Myometrial cell (primary cell): ENCODE measurements at places on chromosomes 13 and 19. TPM values are rescaled to one million over a fixed set of nuclear protein-coding genes. Genes with fewer than 3 reads are reported as not detected.

The ZNF525 gene
- total RNA-seq = 0.86 and 0.89 TPM in 2 replicates

The ASPDH gene
- not detected in 2 replicates for total RNA-seq

The SKA3 gene
- 15.8 and 39.5 TPM in 2 replicates for total RNA-seq

The SLC25A41 gene
- not detected in 2 replicates for total RNA-seq

The PNMA8B gene
- 0.29 and 0.35 TPM in 2 replicates for total RNA-seq

The LACC1 gene
- 1.2 and 6.6 TPM in 2 replicates for total RNA-seq

The FBXO27 gene
- 7.8 and 8.4 TPM in 2 replicates for total RNA-seq

The CD70 gene
- total RNA-seq = not detected in 2 replicates

The ANKRD24 gene
- total RNA-seq = 0.18 and 0.58 TPM in 2 replicates

The LGALS14 gene
- not detected in 2 replicates for total RNA-seq

The IL4I1 gene
- total RNA-seq = not detected in 2 replicates

The ZNF846 gene
- 0.58 and 12.1 TPM in 2 replicates for total RNA-seq

The PTGIR gene
- 5.0 and 11.2 TPM in 2 replicates for total RNA-seq

The SYNGR4 gene
- not detected in 2 replicates for total RNA-seq

The LHB gene
- total RNA-seq = not detected in 2 replicates

The LPAR2 gene
- 2.3 and 2.7 TPM in 2 replicates for total RNA-seq

The SLITRK1 gene
- not detected in 2 replicates for total RNA-seq

The GPR183 gene
- 0.18 TPM in 1 of 2 replicates, not detected in the other for total RNA-seq

The SLC10A2 gene
- total RNA-seq = not detected in 2 replicates

The ACER1 gene
- not detected in 2 replicates for total RNA-seq

The PSG2 gene
- 0.29 TPM in 1 of 2 replicates, not detected in the other for total RNA-seq

The FAM174C gene
- total RNA-seq = 37.2 and 77.3 TPM in 2 replicates

The ARID3A gene
- 11.7 and 15.3 TPM in 2 replicates for total RNA-seq

The DENND1C gene
- total RNA-seq = 0.29 TPM in 1 of 2 replicates, not detected in the other

The KLK1 gene
- total RNA-seq = not detected in 2 replicates

The CIRBP gene
- total RNA-seq = 242 and 292 TPM in 2 replicates

The CEACAM20 gene
- not detected in 2 replicates for total RNA-seq

The NTF4 gene
- not detected in 2 replicates for total RNA-seq

The IZUMO4 gene
- total RNA-seq = 0.86 TPM in 1 of 2 replicates, not detected in the other

The ZIC2 gene
- 0.18 TPM in 1 of 2 replicates, not detected in the other for total RNA-seq

The PRKACA gene
- 89.7 and 93.2 TPM in 2 replicates for total RNA-seq

The SLC15A1 gene
- not detected in 2 replicates for total RNA-seq

The AP1M2 gene
- total RNA-seq = 5.3 and 14.4 TPM in 2 replicates

The CYP2A6 gene
- total RNA-seq = not detected in 2 replicates

The MBD3L4 gene
- total RNA-seq = not detected in 2 replicates

The RASAL3 gene
- total RNA-seq = 1.4 TPM in 1 of 2 replicates, not detected in the other

The NLRP9 gene
- not detected in 2 replicates for total RNA-seq

The FFAR2 gene
- not detected in 2 replicates for total RNA-seq

The TBC1D4 gene
- total RNA-seq = 15.0 and 24.8 TPM in 2 replicates

The CEACAM19 gene
- under 0.01 and 0.53 TPM in 2 replicates for total RNA-seq

The KCNC3 gene
- not detected in 2 replicates for total RNA-seq

The SIGLEC7 gene
- total RNA-seq = not detected in 2 replicates

The PLIN4 gene
- total RNA-seq = 0.71 and 1.2 TPM in 2 replicates

The NLRP4 gene
- total RNA-seq = not detected in 2 replicates

The C19orf85 gene
- total RNA-seq = 0.29 TPM in 1 of 2 replicates, not detected in the other

The CGB7 gene
- 0.29 and 0.53 TPM in 2 replicates for total RNA-seq

The ZNF558 gene
- total RNA-seq = 13.5 and 26.2 TPM in 2 replicates
